ENCODE measurements at places on chromosomes 5 and 9.
A peak's percentile ranks its signal among the peaks of the same experiment; 100 is the strongest.

DNA sequence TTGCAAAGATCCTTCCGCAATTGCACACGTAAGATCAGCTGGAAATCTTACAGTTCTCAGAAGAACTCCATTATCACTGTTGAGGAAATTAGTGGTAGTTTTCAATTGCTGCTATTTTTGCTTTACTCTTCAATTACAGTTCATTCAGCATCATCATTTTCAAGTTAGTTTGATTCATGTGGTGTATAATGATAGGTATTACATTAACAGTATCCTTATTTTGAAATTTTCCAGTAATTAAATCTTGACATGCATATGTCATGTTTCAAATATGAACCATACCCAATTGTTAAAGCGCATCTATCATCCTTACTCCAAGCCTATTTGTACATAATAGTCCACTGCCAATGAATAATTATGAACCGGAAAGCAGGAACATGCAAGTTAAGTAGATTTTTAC is 60.3 kb downstream of the NR6A1 start:
- DNase-seq: no peak

GRCh38 chr5:32506799-32507198 is 62.3 kb upstream of the ZFR start:
- peak; percentile 87 for DNase-seq

DNA sequence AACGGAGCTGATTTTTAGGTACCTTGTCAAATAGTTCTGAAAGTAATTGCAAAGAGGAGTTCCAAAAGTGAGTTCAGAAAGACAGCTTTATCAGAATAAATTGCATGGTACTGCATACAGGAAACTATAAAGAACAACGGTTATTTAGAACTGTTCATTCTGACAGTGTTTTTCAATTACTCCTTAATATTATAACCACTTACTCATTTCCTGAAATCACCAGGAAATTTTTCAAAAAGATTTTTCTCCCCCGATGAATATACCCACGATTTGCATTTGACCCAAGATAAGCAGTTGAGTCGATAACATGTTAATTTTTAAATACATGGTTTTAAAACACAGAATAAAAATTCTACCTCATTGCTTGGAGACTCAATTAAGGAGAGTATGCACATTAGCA is 9.4 kb downstream of the DOCK8 start:
- no peak for DNase-seq

DNA sequence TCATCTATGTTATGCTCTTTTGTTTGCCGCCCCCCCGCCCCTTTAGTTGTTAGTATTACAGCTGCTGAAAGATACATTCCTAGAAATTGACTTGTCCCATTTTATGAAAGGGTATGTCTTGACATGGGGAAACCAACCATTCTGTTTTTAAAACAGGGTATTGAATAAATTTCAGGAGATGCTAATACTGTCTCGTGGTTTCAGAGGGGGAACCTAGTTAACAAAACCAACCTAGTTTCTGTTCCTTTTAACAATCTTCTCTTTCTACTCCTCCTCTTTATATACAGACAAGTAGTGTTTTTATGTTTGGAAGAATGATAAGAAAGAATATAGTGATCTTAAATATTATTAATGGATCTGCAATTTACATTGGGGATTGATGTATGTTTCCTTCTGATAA is 3.5 kb downstream of the PIP5K1B start:
- no peak for DNase-seq

DNA sequence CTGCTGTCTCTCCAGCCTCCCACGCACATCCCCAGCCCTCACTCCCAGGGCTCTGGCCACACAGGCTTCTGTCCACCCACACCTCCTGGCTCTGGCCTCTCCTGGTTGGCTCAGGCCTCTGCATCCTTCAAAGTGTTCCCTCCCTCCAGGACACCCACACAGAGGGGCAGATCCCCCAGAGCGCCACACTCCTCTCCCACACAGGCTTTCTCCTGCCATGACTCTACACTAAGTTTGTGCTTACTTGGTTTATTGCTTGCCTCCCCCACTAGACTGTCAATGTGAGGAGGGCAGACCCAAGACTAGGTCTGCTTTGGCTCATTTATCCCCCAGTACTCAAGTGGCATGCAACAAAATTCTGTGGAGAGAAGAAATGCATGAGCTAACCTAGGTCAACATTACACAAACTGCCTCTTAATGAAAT is 67.0 kb upstream of the SPOCK1 start:
- DNase-seq: no peak

DNA sequence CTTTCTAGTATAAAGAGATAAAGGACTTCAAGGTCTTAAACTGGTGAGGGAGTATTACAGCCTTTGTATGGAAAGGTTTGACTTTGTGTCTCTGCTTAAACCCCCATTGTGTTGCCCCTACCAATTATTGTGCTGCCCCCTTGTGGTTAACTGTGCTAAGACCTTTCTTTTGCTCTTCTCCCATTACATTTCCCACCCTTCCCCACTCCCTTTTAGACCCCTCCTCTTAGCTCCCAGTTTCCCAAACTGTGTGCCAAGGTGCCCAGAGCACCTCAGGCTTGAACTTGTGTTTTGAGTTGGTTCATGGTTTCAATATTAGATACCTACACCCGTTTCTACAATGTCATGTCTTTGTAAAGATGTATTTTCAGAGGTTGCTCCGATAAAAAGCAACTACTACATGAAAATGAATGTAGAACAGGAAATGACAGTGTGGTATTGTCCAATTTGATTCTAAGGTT is 2.9 kb downstream of the JAK2 start:
- no peak for DNase-seq

- DNase-seq: no peak
Observed at GRCh38 chr9:128706671-128707381, 4.5 kb downstream of the PKN3 start.

- DNase-seq: no peak
Observed at GRCh38 chr5:54388409-54388808, 67.1 kb upstream of the HSPB3 start.

- no peak for DNase-seq
Observed at GRCh38 chr9:113636165-113636564, 172.6 kb downstream of the RGS3 start.

DNA sequence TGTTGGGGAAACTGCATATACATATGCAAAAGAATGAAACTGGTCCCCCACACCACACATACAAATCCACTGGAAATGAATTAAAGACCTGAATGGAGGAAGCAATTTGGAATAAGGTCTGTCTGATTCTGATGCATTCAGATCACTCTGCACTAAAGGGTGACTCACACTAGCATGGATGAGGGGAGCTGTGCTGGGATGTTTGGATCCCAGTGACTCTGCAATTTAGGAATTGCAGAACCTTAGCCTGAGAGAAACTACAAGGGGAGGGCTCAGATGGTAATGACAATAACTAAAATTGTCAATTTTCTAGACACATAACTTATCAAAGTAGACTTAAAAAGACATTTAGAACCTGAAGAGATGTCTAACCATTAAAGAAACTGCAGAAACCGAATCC is 312.0 kb downstream of the CDK5RAP2 start:
- no peak for DNase-seq

DNA sequence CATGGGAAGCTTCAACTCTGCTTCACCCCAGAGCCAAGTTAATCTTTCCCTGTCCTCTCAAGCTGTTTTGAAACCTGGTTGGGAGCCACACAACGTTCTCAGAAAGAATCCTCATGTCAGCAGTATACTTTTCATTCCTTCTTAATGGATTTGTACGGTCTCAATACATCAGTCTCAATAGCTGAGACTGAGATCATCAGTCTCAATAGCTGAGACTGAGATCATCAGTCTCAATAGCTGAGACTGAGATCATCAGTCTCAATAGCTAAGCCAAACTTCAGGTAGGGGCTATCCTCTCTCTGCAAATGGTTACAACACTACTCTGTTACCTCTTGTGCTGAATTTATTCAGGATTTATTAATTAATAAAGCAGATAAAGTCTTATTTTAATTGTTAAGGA is 1317.4 kb upstream of the CDH9 start:
- no peak for DNase-seq

DNA sequence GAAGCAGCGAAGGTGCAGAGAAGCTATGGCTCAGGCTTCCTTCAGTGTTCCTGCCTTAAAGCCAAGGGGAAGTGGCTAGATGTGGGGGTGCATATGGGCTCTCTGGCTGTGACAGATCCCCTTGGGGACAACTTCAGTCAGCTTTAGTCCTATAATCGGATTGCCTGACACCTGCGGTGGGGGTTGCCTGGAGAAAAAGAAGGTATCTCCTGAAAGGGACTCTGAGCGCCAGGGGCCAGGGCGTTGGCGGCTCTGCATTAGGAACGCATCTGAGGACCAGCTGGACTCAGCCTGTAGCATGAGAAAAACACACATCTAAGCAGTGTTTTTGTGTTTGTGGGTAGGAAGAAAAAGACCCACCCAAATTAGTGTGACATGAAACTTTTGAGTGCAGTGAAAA is 84.3 kb upstream of the OTULINL start:
- DNase-seq: no peak

- no peak for DNase-seq
Observed at GRCh38 chr9:126483468-126484073, 130.2 kb upstream of the LMX1B start.

DNA sequence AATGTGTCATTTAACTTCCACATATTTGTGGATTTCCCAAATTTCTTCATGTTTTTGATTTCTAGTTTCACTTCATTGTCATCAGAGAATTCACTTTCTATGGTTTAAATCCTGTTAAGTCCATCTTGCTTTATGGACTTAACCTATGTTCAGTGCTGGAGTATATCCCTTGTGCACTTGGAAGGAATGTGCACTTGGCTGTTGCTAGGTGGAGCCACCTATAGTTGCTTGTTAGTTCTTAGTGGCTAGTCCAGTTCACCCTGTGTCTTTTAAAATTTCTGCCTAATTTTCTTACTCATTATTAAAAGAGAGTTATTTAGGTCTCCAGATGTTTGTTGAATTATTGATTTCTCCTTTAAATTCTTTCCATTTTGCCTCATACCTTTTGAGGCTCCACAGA is 1472.5 kb upstream of the CDH6 start:
- no peak for DNase-seq

- DNase-seq: no peak
Observed at GRCh38 chr9:137018761-137019559, 9.1 kb downstream of the ABCA2 start.

DNA sequence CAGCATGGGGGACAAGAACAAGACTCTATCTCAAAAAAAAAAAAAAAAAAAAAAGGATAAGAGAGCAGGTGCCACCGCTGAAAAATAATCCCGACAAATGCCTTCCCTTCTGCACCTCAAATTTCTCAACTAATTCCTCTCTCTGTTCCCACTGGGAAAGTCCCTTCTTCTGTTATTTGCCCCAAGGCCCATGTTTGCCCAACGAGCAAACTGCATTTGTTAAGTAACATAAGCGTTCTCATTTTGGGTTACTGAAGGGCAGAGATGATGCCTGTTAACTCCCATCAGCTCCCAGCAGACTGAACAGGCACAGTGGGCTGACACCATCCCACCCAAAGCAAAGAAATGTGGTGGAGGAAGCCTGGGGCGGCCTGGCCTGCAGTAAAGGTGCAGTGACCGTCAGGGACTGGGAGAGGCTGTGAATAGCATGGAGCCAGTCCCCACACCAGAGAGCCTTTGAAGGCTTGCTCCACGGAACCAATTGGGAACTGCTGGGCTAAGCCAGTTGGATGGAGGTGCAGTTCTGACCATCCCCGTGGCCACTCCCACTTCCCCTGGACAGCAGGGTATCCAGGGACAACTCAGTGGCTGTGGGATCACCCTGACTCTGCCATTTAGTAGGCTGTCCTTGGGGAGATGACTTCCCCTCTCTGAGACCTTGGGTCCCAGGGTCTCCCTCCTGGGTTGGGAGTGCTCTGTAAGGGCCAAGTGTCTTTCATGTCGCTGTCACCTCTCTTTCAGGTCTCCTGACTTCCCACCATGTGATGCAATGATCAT is 149.7 kb upstream of the IER5L start:
- no peak for DNase-seq

GRCh38 chr5:143188692-143189091 is 214.8 kb downstream of the NR3C1 start:
- no peak for DNase-seq

DNA sequence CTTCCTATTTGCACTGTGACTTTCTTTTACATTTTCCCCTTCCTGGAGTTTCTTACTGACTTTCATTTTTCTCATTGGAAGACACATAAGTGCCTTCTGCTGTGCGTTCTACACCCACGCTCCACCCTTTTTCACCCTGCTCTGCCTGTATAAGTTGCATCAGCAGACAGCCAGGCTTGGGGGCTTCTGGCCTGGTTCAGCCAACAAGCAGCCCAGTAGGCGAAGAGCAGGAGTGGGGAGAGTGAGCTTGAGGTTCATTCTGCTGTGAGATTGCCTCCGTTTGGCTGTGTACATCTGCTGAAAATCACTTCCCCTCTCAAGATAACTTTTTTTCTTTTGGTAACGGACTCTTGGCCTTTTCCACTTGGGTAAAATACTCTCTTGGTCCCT is 38.4 kb downstream of the RASGRF2 start:
- DNase-seq: no peak

DNA sequence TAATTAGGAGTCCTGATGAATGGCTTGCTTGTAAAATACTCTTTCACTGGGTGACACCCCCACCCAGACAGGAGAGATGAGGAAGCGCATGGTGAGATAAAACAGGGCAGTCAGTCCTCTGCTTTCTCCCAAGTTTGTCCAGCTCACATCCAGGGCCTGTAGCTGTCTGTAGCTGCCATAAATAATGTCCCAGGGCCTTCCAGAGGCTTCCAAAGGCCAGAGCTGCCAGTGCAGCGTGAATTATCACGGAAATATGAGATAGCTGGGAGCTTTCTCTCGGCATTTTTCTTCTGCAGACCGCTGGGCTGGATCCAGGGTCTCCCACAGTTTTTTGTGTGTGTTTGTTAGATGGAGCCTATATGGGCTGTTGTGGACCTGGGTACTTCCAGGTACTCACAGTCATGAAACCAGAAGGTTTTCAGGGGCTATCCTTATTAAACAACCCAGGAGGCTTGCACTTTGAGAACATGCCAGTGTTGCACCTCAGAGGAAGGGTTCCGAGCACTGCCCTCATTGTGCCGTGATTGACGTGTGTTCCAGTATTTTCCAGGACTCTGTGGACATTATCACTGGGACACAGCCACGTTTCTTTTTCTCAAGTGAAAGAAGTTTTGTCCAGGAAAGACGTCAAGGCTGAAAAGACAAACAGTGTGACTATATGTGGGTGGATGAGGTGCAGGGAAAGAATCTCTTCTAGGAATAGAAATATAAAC is 117.5 kb downstream of the FGF1 start:
- DNase-seq: no peak

GRCh38 chr9:37198039-37198729 is 77.8 kb downstream of the ZCCHC7 start:
- no peak for DNase-seq

- DNase-seq: no peak
Observed at GRCh38 chr5:96838201-96839070, 30.7 kb upstream of the ERAP1 start.

All from HS-27A (cell line).